ENCODE measurements at places on chromosomes 7 and 10. TPM values are rescaled to one million over a fixed set of nuclear protein-coding genes. Genes with fewer than 3 reads are reported as not detected.

Gene DLX6
- total RNA-seq, result not detected

GRCh38 chr7:87322912-87323311 lies 22.6 kb upstream of the CROT start:
- H3K36me3 ChIP-seq, result no peaks in the 10 kb centered on the region
- no peaks in the 10 kb centered on the region for H3K27me3 ChIP-seq
- no peaks in the 10 kb centered on the region for H3K4me1 ChIP-seq
- no peak overlapping the region for H3K4me3 ChIP-seq
- H3K27ac ChIP-seq, result no peak overlapping the region

GRCh38 chr10:123787566-123787965 lies 104.0 kb downstream of the CPXM2 start:
- H3K4me1 ChIP-seq, result no peaks in the 10 kb centered on the region
- H3K36me3 ChIP-seq, result no peaks in the 10 kb centered on the region
- no peak for DNase-seq
- no peak overlapping the region for H3K4me3 ChIP-seq
- no peak overlapping the region for H3K27ac ChIP-seq
- H3K27me3 ChIP-seq, result no peaks in the 10 kb centered on the region

DNA sequence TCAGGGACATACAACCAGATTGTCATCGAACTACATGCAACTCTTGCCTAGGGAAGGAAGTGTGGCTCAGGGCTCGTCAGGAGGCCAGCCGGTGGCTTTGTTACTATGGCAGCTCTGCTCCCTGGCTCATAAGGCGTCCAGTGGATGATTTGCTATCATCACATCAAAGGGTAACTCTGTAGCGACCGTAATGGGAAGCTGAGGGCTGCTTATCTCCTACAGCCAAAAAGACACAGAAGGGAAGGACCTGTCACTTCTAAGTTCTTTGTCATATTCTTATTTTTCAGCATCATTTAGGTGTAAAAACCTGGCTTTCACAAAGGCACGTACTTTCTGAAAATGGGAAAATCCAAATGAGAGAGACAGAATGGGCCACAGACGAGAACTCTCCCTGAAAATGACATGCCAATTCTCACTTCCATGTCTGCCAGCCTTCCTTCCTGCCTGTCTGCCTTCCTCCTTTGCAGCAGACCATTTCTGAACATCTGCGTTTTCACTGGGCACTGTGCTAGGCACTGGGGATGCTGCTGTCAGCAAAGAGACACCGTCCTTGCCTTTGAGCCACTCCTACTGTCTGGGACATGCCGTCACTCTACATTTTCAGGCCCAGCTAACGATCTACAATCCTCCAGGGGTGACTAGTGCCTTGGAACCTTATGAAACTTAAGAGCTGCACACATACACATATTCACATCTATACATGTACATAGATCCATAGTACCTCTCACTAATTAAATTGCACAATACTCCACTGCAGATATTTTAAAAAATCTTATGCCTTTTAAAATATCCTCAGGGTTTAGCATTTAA lies 26.9 kb downstream of the ENKUR start:
- no peak overlapping the region for H3K4me3 ChIP-seq
- H3K36me3 ChIP-seq, result no peaks in the 10 kb centered on the region
- no peaks in the 10 kb centered on the region for H3K4me1 ChIP-seq
- DNase-seq, result no peak

GRCh38 chr7:91567081-91568012 lies 303.1 kb downstream of the FZD1 start:
- H3K4me3 ChIP-seq, result no peak overlapping the region
- no peak for DNase-seq
- H3K4me1 ChIP-seq, result peaks cover 6% of the 10 kb centered on the region
- no peaks in the 10 kb centered on the region for H3K36me3 ChIP-seq

All from thyroid gland (tissue), 4 donors.